ENCODE measurements at places on chromosomes 4 and X. TPM values are rescaled to one million over a fixed set of nuclear protein-coding genes. Genes with fewer than 3 reads are reported as not detected.

SCML1 gene
- 31.6 TPM for total RNA-seq

- DNase-seq = no peak
Observed at GRCh38 chr4:79584902-79585301, 176.9 kb upstream of the GK2 start.

ADH1B gene
- total RNA-seq = not detected

DNA sequence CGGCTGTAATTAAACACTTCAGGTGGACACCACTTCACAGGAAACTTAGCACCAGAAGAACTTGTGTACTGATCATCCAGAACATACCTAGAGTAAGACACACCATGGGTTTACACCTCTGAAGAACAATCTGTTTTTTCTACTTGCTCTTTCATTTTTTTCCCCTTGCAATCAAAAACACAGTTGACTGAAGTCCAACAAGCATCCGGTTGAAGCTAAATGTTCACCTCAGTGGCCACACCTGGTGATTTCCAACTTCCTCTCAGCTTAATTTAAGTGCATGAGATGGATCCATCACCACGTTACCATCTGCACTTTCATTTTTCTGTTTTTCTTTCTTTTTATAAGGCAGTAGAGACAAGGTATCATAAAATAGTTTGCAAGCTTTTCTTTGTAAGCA is 4.9 kb upstream of the TXK start:
- no peak for DNase-seq

Data from SJCRH30 (cell line).